Uterus (tissue), 4 donors: ENCODE measurements at places on chromosomes 13 and 19. TPM values are rescaled to one million over a fixed set of nuclear protein-coding genes. Genes with fewer than 3 reads are reported as not detected.

- H3K27me3 ChIP-seq = no peaks in the 10 kb centered on the region
- no peak for DNase-seq
- no peak overlapping the region for H3K27ac ChIP-seq
- no peaks in the 10 kb centered on the region for H3K36me3 ChIP-seq
Observed at GRCh38 chr19:9073806-9074205, 13.1 kb upstream of the OR1M1 start.

GRCh38 chr19:29505097-29505824, 20.5 kb upstream of the VSTM2B start:
- H3K27ac ChIP-seq = no peak overlapping the region
- no peak for DNase-seq
- no peak overlapping the region for H3K4me3 ChIP-seq
- no peaks in the 10 kb centered on the region for H3K27me3 ChIP-seq

GRCh38 chr13:53028637-53029203, at the start of gene OLFM4:
TSS of gene OLFM4 (plus strand) at chr13:53028813. CDS start at chr13:53028837, 24 bp downstream.
- H3K27ac ChIP-seq = no peak within 1 kb of the TSS
- no peak within 1 kb of the TSS for H3K4me3 ChIP-seq
- no peaks in the 10 kb centered on the region for H3K4me1 ChIP-seq

DNA sequence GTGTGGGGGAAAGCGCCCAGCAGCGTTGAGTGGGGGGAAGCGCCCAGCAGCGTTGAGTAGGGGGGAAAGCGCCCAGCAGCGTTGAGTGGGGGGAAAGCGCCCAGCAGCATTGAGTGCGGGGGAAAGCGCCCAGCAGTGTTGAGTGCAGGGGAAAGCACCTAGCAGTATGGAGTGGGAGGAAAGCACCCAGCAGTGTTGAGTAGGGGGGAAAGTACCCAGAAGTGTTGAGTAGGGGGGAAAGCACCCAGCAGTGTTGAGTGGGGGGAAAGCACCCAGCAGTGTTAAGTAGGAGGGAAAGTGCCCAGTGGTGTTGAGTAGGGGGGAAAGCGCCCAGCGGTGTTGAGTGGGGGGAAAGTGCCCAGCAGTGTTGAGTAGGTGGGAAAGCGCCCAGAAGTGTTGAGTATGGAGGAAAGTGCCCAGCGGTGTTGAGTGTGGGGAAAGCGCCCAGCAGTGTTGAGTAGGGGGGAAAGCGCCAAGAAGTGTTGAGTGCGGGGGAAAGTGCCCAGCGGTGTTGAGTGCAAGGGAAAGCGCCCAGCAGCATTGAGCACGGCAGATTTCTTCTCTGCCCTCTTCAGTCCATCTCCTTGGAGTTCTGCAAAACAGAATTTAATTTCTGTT, 138.4 kb downstream of the ATP11A start:
- no peak overlapping the region for H3K4me3 ChIP-seq
- no peaks in the 10 kb centered on the region for H3K27me3 ChIP-seq
- no peak overlapping the region for H3K27ac ChIP-seq
- no peaks in the 10 kb centered on the region for H3K4me1 ChIP-seq
- no peak for DNase-seq

GRCh38 chr19:1837625-1838105, 10.6 kb downstream of the REXO1 start:
- no peak for DNase-seq
- no peak overlapping the region for H3K27ac ChIP-seq
- no peaks in the 10 kb centered on the region for H3K27me3 ChIP-seq
- peaks cover 33% of the 10 kb centered on the region for H3K4me1 ChIP-seq

GRCh38 chr19:29265436-29265835, 52.5 kb upstream of the UQCRFS1 start:
- no peak for DNase-seq
- H3K4me3 ChIP-seq = no peak overlapping the region
- no peak overlapping the region for H3K27ac ChIP-seq
- no peaks in the 10 kb centered on the region for H3K36me3 ChIP-seq
- H3K27me3 ChIP-seq = no peaks in the 10 kb centered on the region

DNA sequence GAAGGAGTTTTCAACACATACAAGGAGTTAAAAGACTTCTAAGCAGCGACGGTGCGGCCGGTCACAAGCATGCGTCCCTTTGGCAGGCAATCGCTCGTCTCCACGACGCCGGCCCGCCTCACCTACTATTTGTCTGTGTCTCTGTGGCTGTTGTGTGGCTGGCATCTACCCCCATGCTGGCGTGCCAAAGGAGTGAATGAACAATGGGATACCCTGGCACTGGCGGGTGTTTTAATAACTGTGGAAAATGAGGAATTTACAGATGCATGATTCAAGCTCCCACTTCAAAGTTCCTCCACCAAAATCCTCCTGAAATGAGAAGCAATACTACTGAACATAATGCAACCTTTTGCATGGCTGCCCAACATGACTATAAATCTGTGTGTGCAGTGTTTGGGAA, 176.6 kb downstream of the KLF5 start:
- no peak overlapping the region for H3K27ac ChIP-seq
- H3K4me1 ChIP-seq = no peaks in the 10 kb centered on the region
- no peaks in the 10 kb centered on the region for H3K36me3 ChIP-seq
- no peak overlapping the region for H3K4me3 ChIP-seq

The ELSPBP1 gene
- not detected for total RNA-seq

The RFPL4A gene
- not detected for total RNA-seq

The FARSA gene
- total RNA-seq = 47.8 TPM
